ENCODE measurements at places on chromosomes 5 and 9.
A peak's percentile ranks its signal among the peaks of the same experiment; 100 is the strongest.

GRCh38 chr9:83287021-83287420 is 224.1 kb upstream of the RASEF start:
- DNase-seq = no peak

DNA sequence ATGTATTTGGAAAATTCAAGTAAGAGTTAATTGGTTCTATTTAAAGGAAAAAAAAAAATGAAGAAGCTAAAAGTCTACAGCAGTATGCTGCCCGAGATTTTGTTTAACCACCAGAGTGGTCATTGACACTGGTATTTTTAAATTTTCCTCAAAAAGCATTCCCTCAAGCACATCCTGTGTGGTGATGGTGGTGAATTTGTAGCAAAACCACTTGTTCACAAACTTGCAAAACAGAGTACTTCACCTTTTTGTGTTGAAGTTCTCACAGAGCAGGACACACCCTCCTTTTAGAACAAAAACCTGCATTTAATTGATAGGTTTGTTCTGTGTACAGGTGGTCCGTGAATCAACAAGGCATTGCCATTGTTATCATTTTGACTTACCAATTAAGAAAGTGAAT is 374.2 kb downstream of the EFNA5 start:
- no peak for DNase-seq

- DNase-seq = no peak
Measured at GRCh38 chr5:57581772-57582171, 99.2 kb upstream of the ACTBL2 start.

DNA sequence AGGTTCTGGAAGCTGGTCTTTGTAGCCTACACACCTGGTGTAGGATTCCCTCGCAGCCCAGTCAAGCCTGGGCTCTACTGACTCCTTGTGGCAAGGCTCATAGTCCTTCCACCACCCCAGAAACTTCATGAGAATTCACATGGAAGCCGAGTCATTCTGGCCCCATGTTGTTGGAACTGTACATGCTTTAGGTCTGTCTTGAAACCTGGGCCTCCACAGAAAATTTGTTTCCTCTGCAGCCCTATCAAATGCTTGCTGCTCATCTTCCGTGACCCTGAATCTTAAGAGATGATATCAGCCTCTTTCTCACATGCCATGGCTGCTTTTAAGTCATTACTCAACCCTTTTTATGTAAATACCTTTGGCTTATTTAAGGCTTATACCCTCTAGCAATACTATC is 113.4 kb upstream of the GRHPR start:
- no peak for DNase-seq

- no peak for DNase-seq
Measured at GRCh38 chr5:139651853-139652787, 4.0 kb downstream of the CXXC5 start.

DNA sequence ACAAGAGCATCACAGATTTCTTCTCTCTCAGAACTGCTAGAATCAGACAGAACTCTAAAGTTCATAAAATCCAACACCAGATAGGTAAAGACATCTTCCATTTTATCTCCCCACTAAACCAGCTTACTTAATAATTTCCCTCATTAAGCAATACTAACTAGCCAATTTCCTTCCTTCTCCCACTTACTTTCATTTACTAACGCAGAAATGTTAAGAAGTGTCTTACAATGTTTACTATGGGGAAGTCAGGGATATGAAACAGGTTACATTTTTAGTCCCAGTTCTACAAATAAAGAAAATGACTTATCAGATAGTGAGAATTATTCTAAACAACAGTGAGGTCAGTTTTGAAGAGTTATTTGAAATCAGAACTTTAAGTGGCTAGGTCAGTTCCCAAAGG is 236.5 kb downstream of the FBXL17 start:
- no peak for DNase-seq

GRCh38 chr9:115341426-115341825 is 223.5 kb upstream of the TNC start:
- DNase-seq = peak; percentile 9

DNA sequence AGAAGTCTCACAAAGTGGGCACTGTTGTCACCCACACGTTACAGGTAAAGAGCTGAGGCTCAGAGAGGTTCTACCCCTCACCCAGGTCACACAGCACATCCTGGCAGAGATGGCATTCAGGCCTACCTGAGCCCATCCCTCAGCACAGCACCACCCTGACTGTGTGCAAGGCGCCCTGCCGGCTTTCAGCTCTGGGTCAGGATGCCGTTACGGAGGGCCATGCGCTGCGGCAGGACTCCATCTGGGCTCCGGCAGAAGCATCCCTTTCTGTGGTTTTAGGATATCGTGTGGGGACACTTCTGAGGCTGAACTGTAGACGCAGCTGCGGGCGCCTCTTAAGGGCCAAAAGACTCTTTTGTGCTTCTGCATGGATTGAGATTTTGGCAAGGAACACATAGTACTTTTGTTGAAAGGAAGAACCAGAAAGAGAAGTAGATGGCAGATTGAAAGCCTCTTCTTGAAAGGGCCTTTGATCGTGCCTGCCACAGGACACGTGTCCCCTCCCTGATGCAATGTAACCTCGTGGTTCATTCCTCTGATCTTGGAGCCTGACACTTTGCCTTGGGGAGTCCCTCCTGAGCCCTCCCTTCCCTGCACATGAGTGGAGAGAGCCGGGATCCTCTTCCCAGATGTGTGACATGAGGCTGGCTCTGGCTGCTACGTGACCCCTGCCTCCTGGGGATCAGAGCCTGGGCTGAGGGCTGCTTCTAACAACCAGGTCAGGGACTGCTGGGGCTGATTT is 31.3 kb downstream of the USP20 start:
- DNase-seq = no peak

GRCh38 chr9:33506626-33507370 is 17.3 kb upstream of the ANKRD18B start:
- no peak for DNase-seq

GRCh38 chr5:7925961-7926695 is 57.2 kb downstream of the MTRR start:
- no peak for DNase-seq

DNA sequence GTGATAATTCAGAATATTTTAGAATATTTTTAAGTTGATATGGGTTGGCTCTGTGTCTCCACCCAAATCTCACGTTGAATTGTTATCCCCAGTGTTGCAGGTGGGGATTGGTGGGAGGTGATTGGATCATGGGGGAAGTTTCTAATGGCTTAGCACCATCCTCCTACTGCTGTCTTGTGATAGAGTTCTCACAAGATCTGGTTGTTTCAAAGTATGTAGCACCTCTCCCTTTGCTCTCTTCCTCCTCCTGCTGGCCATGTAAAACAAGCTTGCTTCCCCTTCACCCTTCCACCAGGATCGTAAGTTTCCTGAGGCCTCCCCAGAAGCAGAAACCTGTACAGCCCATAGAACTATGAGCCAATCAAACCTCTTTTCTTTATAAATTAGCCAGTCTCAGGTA is 214.6 kb upstream of the C9orf72 start:
- DNase-seq = no peak

- peak; percentile 42 for DNase-seq
Measured at GRCh38 chr9:121698627-121699570, 47.5 kb downstream of the DAB2IP start.
